ENCODE measurements at places on chromosomes 3 and 15.

DNA sequence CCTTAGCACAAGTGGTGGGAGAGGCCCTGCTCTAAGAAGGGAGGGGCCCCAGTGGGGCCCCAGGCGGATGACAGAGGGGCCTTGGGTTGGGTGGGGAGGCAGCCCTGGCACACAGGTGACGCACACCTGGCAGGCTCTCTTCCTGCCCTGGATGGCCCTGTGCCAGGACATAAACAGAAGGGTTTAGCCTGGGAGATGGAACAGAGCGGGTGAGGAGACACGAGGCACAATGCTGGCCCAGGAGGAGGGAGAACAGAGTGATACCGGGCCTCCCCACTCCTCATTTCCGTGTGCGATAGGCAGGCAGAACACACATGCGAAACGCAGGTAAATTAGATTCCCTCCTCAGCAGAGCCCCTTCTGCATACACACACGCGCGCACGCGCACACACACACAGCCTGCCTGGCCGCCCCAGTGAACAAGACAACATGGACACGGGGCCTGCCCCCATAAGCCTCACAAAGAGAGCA lies 39.8 kb downstream of the IDH2 start:
- peak; percentile 29 for DNase-seq

DNA sequence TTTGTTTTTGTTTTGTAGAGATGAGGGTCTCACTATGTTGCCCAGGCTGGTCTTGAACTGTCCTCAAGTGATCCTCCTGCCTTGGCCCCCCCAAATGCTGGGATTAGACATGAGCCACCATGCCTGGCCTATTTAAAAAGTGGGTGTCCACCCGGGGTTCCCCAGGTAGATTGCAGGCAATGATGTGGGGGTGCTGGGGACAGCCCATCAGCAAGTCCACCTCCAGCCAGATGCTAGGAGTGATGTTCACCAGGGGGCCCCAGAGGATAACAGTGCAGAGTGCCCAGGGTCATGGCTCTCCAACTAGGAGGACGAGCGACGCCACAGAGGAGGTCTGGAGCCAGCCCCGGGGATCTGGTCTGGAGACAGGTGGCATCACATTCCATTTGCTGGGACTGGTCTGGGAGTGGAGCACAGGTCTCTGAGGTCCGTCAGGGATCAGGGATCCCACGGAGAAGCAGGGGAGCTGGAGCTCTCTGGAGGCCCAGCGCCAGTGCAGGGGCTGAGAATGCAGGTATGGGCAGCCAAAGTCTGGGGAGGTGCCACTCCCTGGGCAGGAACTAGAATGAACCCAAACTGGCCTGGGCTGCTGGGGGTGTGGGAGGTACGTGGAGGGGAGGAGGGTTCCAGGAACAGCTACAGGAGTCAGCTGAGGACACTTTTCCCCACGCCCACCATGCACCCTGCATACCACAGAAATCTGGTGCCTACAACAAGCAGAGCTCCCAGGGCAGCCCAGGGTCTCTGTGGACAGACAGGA lies 51.2 kb upstream of the PCSK6 start:
- DNase-seq, result no peak

DNA sequence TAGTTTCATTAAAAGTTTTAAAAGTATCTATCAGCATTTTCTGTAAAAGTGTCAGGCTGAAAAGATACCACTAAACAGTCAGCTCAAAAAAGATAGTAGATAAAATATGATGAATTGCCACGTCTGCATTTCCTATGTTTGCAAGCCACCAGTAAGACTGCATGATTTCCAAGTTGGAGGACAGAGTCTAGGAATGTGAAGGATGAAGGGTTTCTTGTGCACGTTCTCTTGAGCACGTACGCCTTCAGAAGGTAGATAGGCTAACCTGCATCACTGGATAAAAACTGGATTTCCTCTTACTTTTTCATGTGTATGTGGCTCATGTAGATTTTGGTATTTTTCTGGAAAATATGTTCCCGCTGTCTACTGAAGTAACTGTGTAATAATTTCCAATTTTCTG lies 9.9 kb upstream of the SEMA6D start:
- DNase-seq, result no peak

DNA sequence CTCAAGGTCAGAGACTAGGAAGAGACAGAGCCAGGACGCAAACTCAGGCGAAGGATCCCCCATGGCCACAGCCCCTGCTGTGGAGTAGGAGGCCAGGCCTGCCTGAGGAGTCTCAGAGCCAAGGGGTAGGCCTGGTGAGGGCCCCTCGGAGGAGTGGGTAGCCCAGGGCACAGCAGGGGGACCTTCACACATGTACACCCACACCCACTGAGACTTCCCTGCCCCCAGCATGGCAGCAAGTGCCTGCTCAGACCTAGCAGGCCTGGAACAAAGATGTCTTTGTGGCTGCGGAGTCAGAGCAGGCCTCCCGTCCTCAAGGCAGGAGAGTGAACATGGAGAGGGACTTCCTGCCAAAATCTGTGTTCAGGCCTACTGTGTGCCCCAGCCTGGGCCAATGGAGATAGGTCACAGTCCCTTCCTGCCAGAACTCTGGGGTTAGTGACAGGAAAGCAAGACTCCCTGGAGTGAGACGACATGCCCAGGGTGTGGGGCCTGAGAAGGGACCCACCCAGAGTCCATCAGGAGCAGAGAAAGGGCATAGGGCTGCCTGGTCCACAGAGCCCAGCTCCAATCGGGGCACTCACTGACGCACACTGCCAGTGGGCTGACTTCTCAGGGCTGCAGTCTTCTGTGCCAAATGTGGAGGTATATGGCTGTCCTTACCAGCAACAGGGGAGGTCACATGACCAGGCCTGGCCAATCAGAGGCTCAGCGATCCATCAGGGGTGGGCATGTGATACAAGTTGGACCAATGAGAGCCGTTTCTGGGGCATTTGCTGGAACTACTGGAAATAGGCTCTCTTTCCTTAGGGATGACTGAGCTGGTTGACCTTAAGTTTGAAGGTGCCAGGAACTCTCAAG lies 2.3 kb downstream of the GRIP2 start:
- no peak for DNase-seq

DNA sequence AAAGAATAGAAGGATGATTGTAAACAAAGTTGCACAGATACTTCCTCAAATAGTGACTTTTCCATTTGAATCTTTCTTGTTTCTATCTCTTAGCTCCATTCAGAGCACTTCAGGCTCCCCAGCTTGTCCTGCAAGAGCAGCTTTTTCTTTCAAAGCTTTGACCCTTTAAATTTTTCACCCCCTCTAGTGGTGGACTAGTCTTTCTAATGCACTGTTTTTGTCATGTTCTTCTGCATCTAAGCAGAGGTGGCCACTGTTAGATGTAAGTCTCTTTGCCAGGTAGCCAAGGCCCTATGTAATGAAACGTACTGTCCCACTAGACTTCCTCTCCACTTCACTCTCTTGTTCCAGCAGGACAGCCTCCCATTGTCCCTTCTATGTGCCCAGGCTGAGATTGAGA lies 74.0 kb upstream of the MANF start:
- DNase-seq, result peak; percentile 45

- no peak for DNase-seq
Measured at GRCh38 chr15:74426404-74427281, 7.1 kb downstream of the SEMA7A start.

DNA sequence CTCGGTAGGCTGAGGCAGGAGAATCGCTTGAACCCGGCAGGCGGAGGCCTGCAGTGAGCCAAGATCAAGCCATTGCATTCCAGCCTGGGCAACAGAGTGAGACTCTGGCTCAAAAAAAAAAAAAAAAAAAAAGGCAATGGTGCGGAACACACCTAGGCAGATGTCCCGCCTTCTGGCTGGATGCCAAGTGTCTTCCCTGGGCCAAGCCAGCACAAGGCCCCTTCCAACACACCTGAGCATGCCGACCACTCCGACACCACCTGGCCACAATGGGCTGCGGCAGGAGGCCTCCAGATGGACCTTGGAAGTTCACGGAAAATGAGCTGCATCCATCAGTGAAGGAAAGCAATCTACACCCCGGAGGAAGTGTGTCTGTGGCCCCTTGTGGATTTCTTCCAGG lies 19.0 kb downstream of the NUP210 start:
- DNase-seq, result no peak

GRCh38 chr15:69325456-69325971 lies 26.8 kb downstream of the PAQR5 start:
- no peak for DNase-seq

GRCh38 chr3:39398700-39399099 lies 7.8 kb upstream of the RPSA start:
- DNase-seq, result no peak

Data from CD4-positive, alpha-beta T cell treated with Interleukin-4 for 1 hour (primary cell).